IgD-negative memory B cell (primary cell): ENCODE measurements at places on chromosomes 5 and 9. TPM values are rescaled to one million over a fixed set of nuclear protein-coding genes. Genes with fewer than 3 reads are reported as not detected.

The ZNF300 gene
- 1.0 TPM for polyA plus RNA-seq

The BOD1 gene
- 14.0 TPM for polyA plus RNA-seq

The DPYSL3 gene
- polyA plus RNA-seq = not detected

The DAB2IP gene
- polyA plus RNA-seq = not detected

The C9orf43 gene
- polyA plus RNA-seq = not detected

The CDH10 gene
- polyA plus RNA-seq = not detected
